ENCODE measurements at places on chromosomes 2 and 18.

- ATAC-seq: no peak
Observed at GRCh38 chr18:67132919-67133318, 383.6 kb downstream of the DSEL start.

- ATAC-seq: no peak
Observed at GRCh38 chr18:62710417-62710816, 4.9 kb upstream of the PHLPP1 start.

GRCh38 chr18:43934322-43934721 is 657.0 kb upstream of the SYT4 start:
- ATAC-seq: peak; percentile 51

DNA sequence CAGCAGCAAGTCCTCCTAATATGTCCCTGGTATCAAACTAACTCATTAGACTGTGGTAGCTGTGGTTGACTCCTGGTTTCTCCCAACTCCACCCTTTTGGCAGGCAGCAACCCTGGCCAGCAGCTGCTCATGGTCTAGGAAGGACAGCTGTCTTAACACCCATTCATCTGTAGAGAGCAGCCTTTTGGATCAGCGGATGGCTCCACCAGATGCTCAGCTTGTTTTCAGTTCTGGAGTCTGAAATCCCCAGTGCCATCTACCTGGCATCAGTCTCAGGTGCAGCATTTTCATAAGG is 100.5 kb downstream of the SPOPL start:
- no peak for ATAC-seq

DNA sequence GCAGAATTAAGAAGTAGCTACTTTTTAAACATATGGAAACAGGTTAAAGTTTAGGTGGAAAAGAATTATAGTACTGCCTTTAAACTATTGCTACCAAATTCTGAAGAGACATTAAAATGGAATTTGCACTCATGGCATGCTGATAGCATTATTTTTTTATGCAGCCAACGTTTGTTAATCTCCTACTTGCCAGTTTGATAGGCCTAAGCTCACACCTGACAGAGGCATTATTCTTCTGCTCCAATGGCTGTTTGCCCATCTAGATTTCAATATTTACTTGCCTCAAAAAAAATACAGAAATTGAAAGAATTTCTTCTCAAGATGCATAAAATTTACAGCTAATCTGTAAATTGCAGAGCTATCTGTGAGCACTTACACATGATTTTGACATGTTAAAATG is 849.6 kb downstream of the CNTNAP5 start:
- ATAC-seq: no peak

- no peak for ATAC-seq
Observed at GRCh38 chr2:126978333-126978732, 79.6 kb downstream of the TEX51 start.

- no peak for ATAC-seq
Observed at GRCh38 chr2:50489092-50489491, 542.8 kb downstream of the NRXN1 start.

DNA sequence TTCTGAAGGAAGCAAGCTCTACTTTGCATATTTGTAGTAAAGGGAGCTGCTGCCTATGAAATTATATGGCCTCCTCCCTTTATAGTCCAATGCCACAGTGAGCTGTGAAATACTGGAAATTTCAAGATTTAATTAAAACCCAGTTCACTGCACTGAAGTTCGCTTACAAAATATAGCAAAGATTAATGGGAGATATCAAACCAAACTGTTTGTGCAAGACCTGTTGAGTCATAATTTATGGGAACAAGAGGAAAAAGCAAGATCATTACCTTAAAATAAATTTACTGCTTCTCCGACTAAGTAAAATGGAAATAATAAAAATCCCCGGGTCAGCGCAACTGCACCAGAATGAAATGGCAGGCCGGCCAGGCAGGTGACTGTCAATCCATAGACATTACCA is 215.5 kb upstream of the RAB6C start:
- ATAC-seq: no peak

DNA sequence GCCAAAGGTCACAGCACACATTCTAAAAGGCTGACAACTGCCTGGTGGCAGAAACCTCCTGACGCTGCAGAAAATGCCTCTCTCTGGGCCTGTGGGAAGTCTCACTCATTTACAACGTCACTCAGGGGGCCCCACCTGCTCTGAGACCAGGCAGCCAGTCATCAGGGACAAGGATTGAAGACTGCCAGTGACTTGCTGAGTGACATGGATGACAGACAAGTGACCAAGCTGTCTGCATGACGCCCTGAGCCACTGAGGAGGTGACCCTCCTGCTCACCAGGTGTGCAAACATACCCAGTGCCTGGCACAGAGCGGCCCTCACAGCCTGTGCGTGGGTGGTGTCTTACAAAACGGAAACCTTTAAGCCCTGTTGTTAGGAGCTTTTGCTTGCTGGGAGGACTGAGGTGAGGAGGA is 392.4 kb downstream of the TNS1 start:
- ATAC-seq: no peak

DNA sequence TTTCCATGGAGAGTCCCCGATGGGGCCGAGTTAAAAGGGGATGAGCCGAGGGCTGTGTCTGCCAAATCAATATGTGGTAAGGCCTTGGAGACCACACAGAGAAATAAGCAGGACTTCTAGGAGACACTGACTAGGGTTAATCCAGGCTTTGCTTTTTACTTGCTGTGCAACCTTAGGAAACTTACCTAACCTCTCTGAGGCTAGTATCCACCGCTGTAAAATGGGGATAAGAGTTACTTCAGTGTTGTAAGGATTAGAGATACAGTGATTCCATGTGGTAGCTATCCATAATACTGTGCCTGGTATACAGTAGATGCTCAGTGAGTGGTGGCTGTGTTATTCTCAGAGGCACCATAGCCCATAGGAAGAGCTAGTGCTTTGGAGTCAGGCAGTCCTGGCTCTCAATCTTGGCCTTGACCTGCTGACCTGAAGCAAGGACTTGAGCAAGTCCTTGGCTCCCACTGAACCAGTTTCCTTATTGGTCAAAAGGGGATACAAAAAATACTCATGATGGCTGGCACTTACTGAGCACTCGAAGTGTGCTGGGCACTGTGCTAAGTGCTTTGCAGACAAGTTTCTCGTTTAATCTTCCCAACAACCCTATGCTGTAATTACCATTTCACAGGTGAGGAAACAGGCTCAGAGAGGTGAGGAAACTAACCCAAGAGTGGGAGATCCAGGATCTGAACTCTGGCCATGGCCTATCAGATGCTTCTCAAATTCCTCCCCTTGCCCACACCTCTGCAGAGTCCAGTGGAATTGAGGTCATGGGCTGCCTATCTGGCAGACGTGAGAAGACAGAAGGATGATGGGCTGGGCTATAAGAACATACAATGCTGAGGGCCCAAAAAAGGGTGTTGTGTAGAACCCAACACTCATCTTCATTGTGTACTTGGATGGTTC is 12.0 kb upstream of the DES start:
- no peak for ATAC-seq

DNA sequence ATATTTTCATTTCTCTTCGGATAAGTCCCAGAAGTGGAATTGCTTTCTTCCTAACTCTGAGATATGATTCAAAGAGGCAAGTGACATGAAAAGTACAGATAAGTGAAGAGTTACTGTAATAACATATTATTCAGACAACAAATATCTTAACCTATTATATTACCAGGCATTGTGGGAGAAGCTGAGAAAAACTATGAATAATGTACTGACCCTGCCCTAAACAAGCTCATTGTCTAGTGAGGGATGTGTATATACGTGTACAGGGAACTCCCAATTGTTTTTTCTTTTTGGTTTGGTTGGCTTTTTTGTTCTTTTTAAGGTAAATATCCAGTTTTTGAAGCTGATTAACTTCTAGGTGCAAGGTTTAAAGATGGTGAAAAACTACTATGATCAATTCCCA is 26.5 kb downstream of the NCKAP1 start:
- ATAC-seq: peak; percentile 22

GRCh38 chr2:233837694-233838229 is 16.6 kb downstream of the HJURP start:
- ATAC-seq: no peak

GRCh38 chr2:169131587-169132512 is 62.5 kb downstream of the DHRS9 start:
- ATAC-seq: peak; percentile 83

DNA sequence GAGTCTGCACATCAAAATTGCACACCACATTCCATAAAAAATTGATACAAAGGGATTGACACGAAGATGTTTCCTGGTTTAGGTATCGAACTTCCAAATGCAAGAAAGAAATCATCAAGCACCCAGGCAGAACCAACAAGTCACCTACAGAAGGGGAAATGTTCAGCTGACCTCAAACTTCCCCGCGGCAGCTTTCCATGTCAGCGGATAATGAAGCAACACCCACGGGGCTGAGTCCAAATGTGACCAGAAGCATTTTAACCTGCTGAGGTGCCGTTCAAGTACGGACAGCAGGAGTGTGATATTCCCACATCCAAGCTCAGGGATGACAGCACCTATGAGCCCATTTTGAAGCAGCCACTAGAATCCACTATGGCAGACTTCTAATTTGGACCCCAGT is 124.9 kb downstream of the GALNT14 start:
- no peak for ATAC-seq

GRCh38 chr2:135557530-135557929 is 26.2 kb downstream of the R3HDM1 start:
- ATAC-seq: no peak

- no peak for ATAC-seq
Observed at GRCh38 chr2:61949714-61950560, 44.5 kb downstream of the COMMD1 start.

GRCh38 chr18:58886864-58887612 is 22.4 kb downstream of the ZNF532 start:
- ATAC-seq: no peak

DNA sequence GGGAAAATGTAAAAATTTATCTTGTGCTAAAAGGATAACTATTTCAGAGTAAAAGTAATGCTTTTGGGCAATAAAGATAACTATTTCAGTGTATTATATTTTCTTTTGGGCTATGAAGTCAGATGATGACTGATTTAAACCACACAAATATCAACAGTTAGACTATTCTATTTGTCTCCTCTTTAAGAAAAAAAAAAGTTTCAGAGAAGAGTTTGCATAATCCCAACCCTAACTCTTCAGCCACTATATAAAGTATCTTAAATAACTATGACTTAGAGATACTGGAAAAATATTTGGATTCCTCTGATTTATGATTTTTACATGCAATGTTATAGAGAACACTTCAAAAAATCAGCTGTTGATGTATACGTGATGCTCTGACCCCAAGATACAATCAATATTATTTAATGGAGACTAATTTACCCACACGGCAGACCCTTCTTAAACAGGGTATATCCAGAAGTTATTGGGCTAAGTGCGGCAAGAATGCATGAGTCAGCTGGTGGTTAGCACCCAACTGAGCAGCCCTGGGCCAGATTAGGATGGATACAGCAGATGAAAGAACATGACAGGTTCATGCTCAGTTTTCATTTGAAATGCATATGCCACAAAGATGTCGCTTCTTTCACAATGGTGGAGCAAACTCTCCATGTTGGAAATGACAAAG is 279.0 kb downstream of the AFF3 start:
- ATAC-seq: no peak

GRCh38 chr18:38572554-38573111 is 1007.0 kb upstream of the CELF4 start:
- no peak for ATAC-seq

DNA sequence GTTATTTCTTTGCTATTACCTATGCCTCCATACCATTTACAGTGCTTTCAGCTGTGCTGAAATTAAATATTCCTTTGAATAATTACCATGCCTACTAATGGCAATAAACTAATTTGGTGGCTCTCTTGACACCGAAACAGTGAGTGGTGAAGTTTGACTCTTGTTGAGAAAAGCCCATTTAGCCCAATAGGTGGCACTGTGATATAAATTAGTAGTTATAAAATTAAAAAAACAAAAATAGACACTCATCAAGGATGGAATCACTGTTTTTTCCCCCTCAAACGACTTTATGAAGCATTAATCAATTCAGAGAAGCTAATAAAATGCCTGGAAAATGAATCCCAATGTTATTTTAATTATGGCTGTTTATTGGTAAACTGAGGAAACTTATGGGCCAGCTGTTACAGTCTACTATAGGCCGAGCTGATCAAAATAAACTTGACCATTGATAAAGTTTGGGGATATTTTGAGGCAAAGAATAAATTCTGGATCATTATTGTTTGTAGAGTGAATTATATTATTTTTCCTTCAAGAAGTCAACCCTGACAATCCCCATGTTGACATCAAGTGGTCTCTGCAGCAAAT is 339.6 kb downstream of the TRIB2 start:
- ATAC-seq: 0 out of 3 replicates have a peak, but pooled peaks have one; percentile 49

GRCh38 chr2:117195381-117195780 is 619.1 kb upstream of the DDX18 start:
- ATAC-seq: no peak

DNA sequence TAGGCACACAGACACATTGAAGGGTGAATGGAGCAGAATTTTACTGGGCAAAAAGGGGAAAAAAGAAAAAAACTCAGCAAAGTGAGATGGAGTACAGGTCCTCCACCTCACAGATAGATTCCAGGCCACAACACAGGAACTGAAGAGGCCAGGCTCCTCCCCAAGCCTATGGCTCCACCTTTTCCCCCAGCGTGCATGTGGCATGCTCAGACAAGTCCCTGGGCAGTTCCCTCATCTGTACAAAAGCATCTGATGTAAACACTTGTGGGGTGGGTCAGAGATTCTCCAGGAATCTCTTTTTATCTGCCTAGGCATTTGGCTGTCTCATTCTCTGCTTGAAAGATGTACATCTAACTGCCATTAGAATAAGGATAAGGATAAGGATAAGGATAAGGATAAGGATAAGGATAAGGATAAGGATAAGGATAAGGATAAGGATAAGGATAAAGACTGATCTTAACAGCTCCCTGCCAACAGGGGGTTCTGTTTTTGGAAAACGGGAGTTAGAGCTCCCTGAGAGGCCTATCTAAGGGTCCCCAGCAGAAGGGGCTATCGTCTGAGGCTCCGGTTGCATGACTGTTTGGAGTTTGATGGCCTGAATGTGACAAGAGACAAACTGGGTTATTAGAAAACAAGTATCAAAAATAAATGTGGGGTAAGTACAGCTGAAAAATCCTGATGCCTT is 17.2 kb upstream of the ASXL3 start:
- ATAC-seq: peak; percentile 70

GRCh38 chr2:186498834-186499233 is 12.8 kb downstream of the ZC3H15 start:
- no peak for ATAC-seq

DNA sequence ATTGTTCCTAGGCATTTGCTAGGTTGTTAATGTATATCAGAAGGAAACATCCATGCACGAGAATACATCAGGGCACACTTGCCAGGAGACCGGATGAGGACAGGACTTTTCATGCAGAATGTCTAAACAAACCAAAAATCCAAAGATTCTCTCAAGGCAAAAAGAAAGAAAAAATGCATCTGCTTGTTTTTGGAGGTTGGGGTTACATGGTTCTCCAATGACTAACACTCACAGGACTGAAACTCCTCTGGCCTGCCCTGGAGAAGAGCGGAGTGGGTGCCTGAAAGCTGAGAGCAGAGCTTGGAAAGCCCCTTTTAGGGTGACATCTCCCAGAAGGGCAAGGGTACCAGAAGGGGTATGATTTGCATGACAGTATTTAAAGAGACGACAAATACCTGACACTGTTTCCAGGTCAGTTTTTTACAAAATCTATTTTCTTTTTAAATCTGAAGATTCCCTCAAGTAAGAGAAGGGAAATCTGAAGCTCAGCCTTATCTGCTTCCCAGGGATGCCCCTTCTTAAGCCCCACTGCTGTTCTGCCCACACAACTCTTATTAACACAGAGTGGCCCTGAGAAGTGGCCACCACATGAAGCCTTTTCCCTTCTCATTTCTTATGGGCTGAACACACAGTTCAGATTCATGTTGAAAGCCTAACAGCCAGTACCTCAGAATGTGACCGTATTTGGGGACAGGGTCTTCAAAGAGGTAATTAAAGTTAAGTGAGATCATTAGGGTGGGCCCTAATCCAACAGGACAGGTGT is 216.4 kb downstream of the STK39 start:
- peak; percentile 57 for ATAC-seq

- peak; percentile 92 for ATAC-seq
Observed at GRCh38 chr2:169999054-169999453, 171.8 kb downstream of the UBR3 start.

Measured in SK-N-SH treated with all-trans-retinoic acid at 6 μM for 48 hours (cell line).